Mucosa of descending colon (tissue), 3 donors: ENCODE measurements at places on chromosomes 13 and 19. TPM values are rescaled to one million over a fixed set of nuclear protein-coding genes. Genes with fewer than 3 reads are reported as not detected.

The PNKP gene
- 111 TPM for total RNA-seq

The SPATA13 gene
- 35.6 TPM for total RNA-seq

The CPB2 gene
- not detected for total RNA-seq

The KASH5 gene
- total RNA-seq = not detected

The DPY19L3 gene
- total RNA-seq = 21.5 TPM
